ENCODE measurements at places on chromosomes 3 and 15.
A peak's percentile ranks its signal among the peaks of the same experiment; 100 is the strongest.

GRCh38 chr15:28982886-28983285, 97.1 kb downstream of the APBA2 start:
- no peak for DNase-seq

DNA sequence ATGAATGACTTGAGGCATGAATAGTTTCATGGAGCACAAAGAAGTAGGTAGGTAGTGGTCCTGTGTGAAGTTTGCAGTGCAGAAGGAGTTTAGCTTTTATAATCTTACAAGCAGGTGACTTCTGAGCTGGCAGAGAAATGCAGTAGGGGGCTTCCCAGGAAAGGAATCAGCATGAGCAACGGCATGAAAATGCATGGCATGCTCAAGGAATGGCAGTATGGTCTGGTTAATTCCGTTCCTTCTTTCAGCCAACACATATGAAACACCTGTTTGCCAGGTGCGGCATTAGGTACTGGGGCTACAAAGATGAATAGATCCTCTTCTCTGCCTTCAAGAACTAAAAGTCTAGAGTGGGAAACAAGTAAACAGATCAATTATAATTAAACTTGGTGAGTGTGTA, 138.0 kb upstream of the BHLHE40 start:
- no peak for DNase-seq

- no peak for DNase-seq
Measured at GRCh38 chr15:64897345-64897985, 14.2 kb upstream of the ANKDD1A start.

DNA sequence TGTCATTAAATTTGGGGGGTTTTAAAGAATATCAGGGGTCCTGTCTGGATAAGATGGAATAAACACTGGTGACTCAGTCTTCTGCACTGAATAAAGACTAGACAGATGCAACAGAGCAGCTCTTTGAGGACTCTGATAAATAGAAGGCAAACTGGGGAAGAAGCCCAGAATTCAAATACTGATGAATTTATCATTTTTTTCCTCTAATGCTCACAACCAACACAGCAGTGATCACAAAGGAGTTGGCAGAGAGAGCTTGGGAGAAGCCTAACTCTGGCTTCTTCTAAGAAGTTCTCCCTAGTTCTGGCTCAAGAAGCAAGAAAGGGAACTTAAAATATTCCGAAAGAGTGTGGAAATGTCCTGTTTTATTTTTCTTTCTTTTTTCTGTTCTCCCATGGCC, 597.8 kb downstream of the FGF12 start:
- DNase-seq: no peak

- DNase-seq: no peak
Measured at GRCh38 chr3:190560013-190560895, 46.4 kb downstream of the IL1RAP start.

DNA sequence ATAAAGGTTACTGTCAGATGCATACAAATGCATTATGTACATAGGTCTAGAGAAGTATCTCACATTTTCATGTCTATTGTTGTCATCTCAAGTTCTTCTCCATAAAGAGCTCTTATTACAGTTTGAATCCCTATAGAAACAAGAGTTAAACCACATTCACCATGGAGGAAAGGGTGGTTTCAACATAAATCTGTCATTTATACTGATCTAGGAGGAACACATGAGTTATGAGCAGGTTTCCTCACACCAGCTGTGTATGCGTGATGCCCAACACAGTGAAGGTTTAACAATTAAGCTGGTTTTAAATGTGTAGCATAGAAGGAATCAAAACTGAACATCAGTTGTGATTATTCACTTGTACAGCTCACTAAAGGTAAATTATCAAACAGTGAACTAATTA, 251.7 kb downstream of the KCNMB2 start:
- no peak for DNase-seq

DNA sequence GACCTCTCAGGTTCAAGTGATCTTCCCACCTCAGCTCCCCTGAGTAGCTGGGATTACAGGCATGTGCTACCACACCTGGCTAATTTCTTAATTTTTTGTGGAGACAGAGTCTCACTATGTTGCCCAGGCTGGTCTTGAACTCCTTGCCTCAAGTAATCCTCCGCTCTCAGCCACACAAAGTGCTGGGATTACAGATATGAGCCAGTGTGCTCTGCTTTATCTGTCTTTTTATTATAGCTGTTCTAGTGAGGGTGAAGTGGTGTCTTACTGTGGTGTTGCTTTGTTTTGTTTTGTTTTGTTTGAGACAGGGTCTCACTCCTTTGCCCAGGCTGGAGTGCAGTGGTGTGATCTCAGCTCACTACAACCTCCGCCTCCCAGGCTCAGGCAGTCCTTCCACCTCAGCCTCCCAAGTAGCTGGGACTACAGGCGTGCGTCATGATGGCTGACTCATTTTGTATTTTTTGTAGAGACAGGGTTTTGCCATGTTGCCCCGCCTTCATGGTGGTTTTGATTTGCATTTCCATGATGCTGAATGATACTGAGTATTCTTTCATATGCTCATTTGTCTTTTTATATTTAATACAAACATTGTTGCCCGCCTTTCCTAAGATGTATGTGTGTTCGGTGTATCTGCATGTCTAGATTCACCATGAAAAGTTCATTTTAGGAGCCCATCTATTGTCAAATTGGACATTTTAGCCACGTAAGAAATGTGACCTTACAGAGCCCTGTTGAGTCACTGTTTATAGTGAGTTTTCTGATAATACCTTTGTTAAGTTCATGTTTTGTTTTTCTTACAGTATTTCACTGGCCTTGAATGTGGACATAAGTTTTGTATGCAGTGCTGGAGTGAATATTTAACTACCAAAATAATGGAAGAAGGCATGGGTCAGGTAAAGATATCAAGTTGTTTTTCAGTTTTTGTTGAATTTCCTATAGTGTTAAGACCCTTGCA, 80.6 kb downstream of the ARIH1 start:
- DNase-seq: peak; percentile 72

GRCh38 chr3:4994823-4995499, 15.7 kb downstream of the BHLHE40 start:
- DNase-seq: no peak

DNA sequence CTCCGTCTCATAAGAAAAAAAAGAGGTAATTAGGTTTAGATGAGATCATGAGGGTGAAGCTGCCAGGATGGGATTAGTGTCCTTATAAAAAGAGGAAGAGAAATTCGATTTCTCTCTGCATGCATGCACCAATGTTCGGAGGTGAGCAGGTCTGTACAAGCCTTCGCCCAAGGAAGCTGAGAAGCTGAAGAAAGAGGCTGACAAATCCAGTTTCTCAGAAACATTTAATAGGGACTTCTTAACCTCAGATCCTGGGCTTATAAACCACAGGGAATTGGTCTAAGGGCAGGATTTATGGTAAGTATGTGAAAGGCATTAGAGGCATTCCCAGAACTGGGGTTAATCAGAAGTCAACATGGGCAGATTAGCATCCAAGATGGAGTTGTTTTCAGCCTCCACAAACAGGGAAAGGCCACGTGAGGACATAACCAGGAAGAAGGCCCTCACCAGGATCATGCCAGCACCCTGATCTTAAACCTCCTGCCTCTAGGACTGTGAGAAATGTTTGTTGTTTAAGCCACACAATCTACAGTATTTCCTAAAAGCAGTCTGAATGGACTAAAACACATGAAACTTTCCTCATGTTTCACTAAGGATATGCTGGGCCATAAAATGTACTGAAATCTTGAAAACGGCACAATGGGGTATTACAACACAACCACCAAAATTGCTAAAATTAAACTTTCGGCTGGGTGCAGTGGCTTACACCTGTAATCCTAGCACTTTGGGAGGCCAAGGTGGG, 11.3 kb downstream of the SHISA5 start:
- DNase-seq: no peak

- DNase-seq: peak; percentile 62
Measured at GRCh38 chr3:149174901-149175300, 45.5 kb downstream of the HPS3 start.

GRCh38 chr15:40773496-40773895, 3.7 kb downstream of the C15orf62 start:
- no peak for DNase-seq

DNA sequence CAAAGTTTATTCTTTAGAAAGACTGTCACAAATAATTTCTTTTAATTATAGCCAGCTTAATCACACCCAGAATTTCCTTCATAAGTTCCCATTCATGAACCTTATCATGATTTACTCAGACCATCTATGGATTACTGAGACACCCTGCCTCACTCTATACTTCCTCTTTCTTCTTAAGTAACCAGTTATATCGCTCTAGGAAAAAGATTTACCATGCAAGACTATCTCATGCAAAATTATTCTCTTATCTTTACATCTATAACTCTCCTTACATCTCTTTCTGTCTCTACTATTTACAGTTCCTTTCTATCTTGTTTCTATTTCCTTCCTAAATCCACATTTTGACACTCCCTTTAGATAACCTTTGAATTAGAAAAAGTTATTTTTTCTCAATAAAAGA, 316.8 kb downstream of the POLQ start:
- no peak for DNase-seq

DNA sequence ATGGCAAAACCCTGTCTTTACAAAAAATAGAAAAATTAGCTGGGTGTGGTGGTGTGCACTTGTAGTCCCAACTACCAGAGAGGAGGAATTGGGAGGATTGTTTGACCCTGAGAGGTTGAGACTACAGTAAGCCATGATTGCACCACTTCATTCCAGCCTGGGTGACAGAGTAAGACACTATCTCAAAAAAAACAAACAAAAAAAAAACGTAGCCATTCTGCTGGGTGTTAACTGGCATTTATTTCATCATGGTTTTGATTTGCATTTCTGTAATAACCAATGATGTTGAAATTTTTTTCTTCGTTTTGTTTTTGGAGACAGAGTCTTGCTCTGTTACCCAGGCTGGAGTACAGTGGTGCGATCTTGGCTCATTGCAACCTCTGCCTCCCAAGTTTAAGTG, 63.3 kb downstream of the RPLP1 start:
- DNase-seq: no peak

- no peak for DNase-seq
Measured at GRCh38 chr3:62859203-62859791, 15.9 kb downstream of the CADPS start.

GRCh38 chr15:48774484-48774883, 36.4 kb downstream of the CEP152 start:
- DNase-seq: peak; percentile 50

DNA sequence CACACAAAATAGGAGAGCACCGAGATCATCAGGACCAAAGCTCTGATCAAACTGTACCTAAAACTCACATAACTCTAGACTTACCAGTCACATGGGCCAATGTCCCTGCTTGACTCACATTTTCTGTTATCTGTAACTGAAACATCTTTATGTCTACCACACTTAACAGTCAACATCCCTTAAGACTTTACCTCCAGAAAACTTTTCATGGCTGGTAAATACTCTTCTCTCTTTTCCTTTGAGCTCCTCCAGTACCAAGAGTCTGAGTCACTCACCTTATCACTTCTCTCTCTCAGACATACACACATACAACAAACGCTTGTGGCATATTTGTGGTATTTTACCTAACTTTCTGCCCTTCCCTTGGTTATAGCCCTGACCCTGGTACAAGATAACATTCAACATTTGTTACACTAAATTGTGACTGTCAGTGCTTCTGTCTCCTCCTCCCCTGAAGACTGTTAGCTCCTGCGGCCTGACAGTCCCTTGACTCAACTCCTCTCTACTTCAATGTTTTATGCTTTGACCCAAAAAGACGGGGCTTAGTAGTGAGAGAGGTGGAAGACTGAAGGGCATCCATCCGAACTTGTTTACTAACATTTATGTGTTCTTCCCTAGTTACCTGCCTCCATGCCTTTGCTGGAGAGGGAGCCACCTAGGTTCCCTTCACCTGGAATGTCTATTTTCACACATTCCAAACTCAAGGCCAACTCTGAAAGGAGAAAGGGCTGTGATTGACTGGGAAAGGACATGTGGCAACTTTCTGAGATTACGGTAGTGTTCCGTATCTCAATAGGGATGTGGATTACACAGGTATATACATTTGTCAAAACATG, 3.7 kb upstream of the EFHB start:
- DNase-seq: peak; percentile 72

DNA sequence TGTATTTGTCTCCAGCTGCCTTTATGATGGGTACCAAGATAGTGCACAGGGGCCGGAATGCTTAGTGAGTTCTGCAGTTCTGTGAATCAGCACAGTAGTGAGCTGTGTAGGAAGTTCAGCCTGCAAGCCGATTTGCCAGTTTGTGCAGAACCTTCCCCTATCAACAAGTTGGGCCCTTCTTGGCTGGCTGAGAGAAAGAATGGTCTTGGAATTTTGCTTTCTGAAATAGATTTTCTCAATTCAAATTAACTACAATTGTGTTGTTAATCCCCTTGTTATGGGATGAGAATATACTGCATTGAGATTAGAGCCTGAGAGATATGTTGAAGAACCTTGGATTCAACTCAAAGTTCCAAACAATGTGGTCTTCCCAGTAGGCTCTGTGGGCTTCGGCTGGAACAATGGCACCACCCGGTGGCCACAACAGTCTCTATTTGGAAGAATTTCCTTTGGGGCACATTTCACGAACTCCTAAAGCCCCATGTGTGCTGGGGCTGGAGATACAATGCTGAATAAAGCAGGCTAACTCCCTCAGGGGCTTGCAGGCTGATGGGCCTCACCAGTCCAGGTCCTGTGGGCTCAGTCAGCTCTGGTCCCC, 59.1 kb downstream of the TRIM42 start:
- peak; percentile 9 for DNase-seq

GRCh38 chr3:184727357-184728009, 15.6 kb upstream of the MAGEF1 start:
- DNase-seq: peak; percentile 64

DNA sequence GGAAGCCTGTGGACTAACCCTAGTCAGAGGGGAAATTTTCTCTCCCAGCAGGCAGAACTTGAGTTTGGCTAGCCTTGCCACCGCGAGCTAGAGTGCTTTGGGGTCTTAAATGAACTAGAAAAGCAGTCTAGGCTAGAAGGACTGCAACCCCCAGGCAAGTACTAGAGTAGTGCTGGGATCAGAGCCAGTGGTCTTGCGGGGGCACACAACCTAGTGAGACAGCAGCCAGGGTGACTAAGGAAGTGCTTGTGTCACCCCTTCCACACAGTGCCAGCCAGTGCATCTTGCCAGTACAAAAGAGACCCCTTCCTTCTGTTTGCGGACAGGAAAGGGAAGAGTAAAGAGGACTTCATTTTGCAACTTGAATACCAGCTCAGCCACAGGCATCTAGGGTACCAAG, 59.0 kb downstream of the GOLM2 start:
- DNase-seq: no peak

GRCh38 chr3:40290396-40290795, 19.1 kb upstream of the EIF1B start:
- peak; percentile 14 for DNase-seq

GRCh38 chr3:141894524-141895176, 18.2 kb downstream of the ATP1B3 start:
- DNase-seq: no peak

- DNase-seq: no peak
Measured at GRCh38 chr3:193196746-193197145, 44.3 kb upstream of the PLAAT1 start.

DNA sequence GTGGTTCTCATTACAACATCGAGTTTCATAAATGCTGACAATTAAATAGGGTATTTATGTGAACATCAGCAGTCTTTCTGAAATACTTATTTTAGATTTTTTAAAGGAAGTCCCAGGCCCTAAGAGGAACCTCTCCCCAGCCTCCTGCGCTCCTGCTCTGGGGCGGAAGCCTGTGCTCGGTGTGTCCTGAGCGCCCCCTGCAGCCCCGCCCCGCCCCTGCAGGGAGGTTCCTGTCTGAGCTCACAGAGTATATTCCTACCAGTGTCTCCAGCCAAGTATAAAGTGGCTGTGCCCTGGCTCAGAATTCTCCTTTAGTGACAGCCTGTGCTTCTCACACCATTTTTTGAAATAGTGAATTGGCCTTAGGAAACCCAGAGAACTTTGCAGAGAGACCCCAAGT, 567.9 kb downstream of the GOLGA6L6 start:
- DNase-seq: peak; percentile 24

GRCh38 chr3:127925384-127925783, 10.4 kb downstream of the KBTBD12 start:
- no peak for DNase-seq

All from activated CD4-positive, alpha-beta T cell treated with anti-CD3 and anti-CD28 coated beads, Interleukin-10, Interleukin-2, amounts not matched to agents 100 ng/mL and 50 ng/mL, durations not matched to agents 16 hours and 8 hours (primary cell).